ENCODE measurements at places on chromosomes 2 and 18. TPM values are rescaled to one million over a fixed set of nuclear protein-coding genes. Genes with fewer than 3 reads are reported as not detected.
A peak's percentile ranks its signal among the peaks of the same experiment; 100 is the strongest.

- DNase-seq = no peak
Measured at GRCh38 chr2:33210626-33211025, 263.9 kb downstream of the LTBP1 start.

- DNase-seq = no peak
Measured at GRCh38 chr18:11115276-11115675, 34.1 kb downstream of the PIEZO2 start.

DNA sequence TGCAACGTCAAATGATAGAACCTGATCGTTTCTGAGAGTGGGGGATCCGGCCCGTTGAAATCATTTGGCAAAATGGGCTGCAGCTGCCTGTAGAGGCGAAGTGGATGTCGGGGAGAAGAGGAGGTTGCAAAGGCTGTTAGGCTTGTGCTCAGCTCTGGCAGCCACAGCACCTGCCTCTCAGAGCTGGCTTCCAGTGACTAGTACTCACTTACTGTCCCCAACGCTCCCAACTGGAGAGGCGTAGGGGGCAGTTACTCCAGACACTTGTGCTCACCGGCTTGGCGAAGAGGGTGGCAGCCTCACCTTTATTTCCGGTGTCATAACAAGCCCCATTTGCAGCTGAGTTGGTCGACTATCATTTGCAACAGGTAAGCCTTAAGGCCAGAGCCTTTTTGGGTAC is 37.9 kb downstream of the NCK2 start:
- no peak for DNase-seq

GRCh38 chr2:127024769-127025358 is 82.1 kb downstream of the BIN1 start:
- DNase-seq = peak; percentile 7

DNA sequence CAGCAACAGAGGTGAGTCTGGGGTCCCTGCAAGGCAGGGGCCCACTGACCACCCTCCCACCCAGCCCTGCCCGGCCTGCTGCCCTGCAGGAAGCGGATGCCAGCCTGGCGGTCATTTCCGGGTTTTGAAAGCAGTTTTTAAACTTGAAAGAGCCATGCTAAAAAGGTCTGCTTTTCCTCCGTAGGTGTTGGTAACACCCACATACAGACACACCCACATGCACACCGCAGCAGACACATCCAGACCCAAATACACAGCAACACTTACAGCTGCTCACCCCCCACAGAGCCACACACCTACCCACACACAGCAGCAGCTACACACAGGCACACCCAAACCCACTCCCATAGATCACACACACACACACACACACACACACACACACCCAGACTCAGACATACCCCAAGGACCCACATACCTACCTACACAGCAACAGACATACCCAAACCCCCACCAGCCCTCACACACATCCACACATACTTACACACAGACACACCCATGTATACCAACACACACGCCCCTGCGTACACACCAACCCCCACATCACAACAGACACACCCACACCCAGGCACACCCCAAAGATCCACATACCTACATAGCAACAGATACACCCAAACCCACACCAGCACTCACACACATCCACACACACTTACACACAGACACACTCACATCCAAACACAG is 7.6 kb downstream of the ZFP36L2 start:
- DNase-seq = no peak

DNA sequence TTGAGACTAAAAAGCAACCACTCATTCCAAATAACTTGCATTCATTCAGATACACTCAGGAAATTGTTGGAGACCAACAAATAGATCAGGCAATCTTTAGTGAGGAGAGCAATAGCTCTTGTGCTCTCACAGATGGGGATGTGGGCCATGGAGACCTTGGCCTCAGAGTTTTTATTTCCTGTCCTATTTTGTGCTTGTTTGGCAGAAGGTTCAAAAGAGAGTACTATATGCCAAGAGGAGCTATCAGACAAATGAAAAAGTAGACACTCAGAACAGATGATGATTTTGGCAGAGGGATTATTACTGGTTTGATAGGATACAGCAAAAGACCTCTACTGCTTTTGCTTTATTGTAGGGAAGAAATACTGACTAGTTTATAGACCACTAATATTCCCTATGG is 230.2 kb downstream of the KCNE4 start:
- no peak for DNase-seq

DNA sequence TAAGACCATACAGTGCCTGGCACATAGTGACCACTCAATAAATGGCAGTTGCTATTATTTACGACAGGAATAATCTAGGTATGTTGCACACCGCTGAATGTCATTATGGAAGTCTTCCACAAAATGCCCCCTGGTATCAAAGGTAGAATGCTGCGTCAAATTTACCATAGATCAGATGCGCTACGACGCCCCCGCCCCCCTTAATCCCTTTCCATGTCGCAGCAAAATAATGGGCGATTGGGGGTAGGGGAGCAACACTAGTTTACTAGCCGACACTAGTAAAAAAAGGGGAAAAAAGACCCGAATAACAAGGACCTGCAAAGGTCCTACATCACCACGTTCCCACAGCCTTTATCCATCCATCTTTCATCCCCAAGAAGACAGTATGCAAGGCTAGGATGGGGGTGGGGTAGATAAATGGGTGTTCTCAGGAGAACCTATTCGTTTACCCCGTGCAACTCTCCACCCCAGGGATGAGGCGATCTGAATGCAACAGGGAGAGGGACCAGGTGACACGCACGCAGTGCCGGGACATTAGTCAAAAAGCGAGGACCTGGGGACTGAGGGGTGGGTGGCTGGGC is 455 bp downstream of the PREPL start:
- DNase-seq = no peak

DNA sequence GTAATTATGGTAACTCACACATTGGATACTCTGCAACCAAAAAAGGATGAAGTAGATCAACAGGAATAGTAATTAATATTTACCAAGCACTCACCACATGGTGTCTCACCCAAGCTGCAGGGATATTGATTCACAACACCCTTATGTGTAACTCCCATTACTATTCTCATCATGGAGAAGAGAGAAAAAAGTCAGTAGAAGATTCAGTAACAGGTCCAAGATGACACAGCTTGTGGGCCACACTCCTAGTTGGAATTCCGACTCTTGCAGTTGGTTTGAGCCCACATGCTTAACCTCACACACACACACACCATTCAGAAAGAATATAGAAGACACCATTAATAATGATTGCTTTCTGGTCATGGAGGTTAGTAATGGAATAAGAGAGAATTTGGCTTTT is 1.7 kb upstream of the MLPH start:
- DNase-seq = no peak

- no peak for DNase-seq
Measured at GRCh38 chr2:135271006-135271405, 218.9 kb downstream of the RAB3GAP1 start.

- DNase-seq = no peak
Measured at GRCh38 chr2:165164201-165164600, 39.6 kb downstream of the SCN3A start.

- no peak for DNase-seq
Measured at GRCh38 chr2:43482961-43483360, 112.9 kb downstream of the THADA start.

DNA sequence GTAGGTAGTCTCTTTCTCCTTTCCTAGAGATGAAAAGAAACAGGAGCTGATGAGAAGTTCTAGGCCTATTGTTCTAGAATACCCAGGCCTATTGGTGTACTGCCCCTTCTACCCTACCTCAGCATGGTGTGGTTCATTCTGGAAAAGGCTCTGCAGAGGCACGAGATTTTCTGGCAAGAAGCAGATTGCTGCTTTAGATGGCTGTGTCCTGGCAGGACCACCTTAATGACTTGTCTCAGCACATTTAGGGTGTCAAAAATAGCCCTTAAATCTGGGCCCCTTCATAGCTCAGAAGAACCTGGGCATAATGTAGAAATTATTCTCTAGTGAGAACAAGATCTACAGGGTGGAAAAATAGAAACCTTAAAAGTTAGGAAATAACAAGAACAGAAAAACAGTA is 87.9 kb downstream of the BCL2L11 start:
- no peak for DNase-seq

DNA sequence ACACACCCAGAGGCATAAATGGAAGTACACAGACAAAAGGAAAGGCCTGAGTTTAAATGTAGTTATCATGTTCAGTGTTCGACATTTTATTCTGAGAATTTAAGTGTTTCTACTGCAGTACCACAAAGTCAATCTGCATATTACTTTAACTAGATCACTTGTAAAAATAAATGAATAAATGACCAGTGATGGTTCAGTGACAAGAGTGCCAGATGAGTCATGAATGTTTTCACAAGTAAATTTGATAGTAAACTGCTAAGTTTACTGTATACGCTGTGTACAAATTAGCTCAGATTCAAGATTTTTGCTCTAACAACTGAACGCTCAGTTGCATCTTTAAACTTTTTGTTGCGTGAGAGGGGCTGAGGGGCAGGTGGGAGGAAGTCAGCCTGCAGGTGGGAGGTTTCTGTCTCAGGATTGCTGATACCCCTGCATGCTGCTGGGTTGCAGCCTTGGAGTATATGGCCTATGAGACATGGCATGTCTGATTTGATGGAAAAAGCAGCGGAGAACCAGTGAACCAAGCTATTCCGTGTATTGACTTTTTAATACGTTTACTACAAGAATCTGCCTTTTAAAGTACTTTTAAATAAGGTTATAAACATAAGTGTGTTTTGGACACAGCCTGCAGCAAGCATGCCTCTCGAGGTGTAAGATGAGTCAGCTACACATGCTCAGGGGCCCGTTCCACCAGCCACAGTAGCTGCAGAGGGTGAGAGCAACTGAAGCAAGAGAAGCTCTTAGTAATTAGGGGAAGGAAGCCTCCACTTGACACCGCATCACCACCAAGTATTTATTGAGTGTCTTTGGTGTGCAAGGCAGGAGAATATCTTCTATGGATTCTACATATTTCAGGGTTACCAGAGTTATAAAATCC is 245.1 kb downstream of the NEDD4L start:
- DNase-seq = no peak

DNA sequence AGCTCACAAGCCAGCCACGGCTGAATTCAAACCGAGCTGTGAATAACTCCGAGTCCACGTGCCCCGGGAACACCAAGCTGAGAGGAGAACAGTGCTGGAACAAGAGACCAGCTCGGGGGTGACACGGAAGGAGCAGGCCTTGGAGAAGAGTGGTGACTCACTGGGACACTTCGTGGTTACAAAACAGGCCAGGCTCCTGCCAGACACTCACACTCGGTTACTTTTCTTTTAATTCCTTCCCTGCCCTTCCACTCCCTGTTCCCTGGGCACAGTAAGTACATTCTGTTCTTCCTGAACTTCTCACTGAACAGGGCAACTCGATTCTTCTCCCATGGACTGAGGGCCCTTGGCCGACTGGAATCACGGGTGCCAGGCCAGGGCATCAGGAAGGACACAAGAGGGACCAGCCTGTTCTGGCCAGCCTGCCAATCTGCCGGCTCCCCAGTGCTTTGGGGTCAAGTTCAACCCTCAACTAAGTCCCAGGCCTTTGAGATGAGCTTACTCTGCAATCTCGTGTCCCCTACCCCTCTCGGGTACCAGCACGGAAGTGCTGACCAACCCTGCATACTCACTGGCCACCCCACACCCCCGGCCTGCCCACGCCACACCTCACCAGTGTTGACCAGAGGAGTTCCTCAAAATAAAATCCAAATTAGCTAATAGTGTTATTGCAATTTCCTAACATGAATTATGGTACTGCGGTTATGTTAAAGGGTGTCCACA is 87.5 kb downstream of the TFCP2L1 start:
- DNase-seq = no peak

DNA sequence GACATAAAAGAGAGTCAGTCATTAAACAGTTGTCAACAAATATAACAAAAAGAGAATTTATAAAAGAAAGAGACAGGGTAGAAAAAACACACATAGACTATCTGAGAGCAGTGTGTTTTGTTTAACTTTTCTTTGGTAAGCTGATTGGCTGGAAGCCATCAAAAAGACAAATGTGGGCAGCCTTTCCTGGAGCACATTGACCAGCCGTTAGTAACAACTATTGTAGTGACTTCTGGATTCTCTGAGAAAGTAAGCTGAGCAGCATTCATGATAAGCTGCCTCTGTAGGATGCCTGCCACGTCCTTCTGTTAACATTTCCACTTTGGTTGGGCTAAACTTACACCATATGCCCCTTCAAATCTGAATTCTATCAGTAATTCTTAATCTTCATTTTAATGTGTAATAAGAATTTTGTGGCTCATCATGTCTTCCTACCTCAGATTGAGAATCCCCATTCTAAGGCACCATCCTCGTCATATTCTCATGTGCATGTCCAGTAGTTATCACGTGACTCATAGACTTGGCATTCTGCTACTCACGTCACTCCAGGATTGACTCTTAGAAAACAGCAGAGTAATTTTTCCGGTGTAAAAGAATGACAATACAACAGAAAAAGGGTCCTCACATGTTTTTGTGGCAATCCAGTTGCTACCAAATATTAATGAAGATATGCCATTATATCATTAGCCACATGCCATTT is 43.4 kb upstream of the DNAJC10 start:
- no peak for DNase-seq

DNA sequence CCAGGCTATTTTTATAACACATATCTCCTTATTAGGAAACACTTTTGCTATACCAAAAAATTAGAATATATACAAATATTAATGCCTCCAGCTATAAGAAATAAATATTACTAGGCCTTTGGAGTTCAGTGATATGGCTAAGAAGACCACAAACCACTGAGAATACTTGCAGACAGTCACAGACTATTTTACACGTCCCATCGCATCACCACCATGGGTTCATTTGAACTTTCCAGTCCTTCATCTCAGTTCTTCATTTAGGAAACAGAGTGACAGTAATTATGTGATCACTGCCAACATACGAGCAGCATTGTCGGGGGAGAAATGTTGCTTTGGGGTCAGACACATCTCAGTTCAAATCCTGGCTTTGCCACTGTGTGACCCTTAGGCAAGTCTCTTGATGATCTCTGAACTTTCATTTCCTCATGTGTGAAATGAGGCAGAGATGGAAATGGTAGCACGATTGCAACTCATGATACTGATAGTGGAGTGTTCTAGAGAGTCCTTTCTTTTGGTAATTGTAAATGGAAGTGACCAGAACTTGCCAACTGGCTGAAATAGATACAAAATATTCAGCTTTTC is 138.9 kb upstream of the NRP2 start:
- no peak for DNase-seq

- no peak for DNase-seq
Measured at GRCh38 chr2:42931146-42931817, 138.9 kb upstream of the HAAO start.

- no peak for DNase-seq
Measured at GRCh38 chr18:57802213-57803102, 657 bp downstream of the ATP8B1 start.

DNA sequence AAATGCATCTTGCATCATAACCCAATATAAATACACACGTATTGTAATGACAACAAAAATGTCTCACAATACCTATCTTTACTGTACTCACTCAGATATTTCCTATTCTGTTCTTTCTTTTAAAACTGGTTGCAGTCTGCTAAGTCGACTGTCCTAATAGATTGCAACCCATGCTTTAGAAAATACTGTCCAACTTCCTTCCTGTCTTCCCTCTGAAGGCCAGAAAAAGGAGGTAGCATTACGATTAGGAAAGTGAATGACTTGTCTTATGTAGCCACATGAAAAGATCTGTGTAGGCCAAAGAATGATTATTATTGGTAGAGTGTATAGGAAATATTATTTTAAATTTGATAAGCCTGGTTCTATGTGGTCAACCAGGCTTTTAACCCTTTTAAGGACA is 134.1 kb downstream of the FAM210A start:
- no peak for DNase-seq

The CAPN14 gene
- 0.42 TPM for total RNA-seq

The LCT gene
- total RNA-seq = not detected

The CASP8 gene
- total RNA-seq = 29.9 TPM

The TIGD1 gene
- total RNA-seq = 4.9 TPM

The RGPD3 gene
- 1.6 TPM for total RNA-seq

The DYSF gene
- 19.0 TPM for total RNA-seq

The GALNT3 gene
- 14.0 TPM for total RNA-seq

The ANKRD23 gene
- 2.6 TPM for total RNA-seq

The WDFY1 gene
- 104 TPM for total RNA-seq

The KIAA2012 gene
- 0.16 TPM for total RNA-seq

Data from urinary bladder (tissue), 4 donors.